ENCODE measurements at places on chromosomes 4 and X. TPM values are rescaled to one million over a fixed set of nuclear protein-coding genes. Genes with fewer than 3 reads are reported as not detected.

The TMEM187 gene
- 2.8 TPM for polyA plus RNA-seq

The SRPX gene
- polyA plus RNA-seq, result not detected

The PLP1 gene
- polyA plus RNA-seq, result not detected

The COL4A5 gene
- polyA plus RNA-seq, result not detected

Data from CD14-positive monocyte (primary cell).